Endothelial cell (in vitro differentiated cells): ENCODE measurements at places on chromosomes 3 and 15. TPM values are rescaled to one million over a fixed set of nuclear protein-coding genes. Genes with fewer than 3 reads are reported as not detected.

The SEMA3G gene
- total RNA-seq = 175 TPM

GRCh38 chr3:9951598-9951961 is 628 bp downstream of the PRRT3 start:
- no peak for DNase-seq

DNA sequence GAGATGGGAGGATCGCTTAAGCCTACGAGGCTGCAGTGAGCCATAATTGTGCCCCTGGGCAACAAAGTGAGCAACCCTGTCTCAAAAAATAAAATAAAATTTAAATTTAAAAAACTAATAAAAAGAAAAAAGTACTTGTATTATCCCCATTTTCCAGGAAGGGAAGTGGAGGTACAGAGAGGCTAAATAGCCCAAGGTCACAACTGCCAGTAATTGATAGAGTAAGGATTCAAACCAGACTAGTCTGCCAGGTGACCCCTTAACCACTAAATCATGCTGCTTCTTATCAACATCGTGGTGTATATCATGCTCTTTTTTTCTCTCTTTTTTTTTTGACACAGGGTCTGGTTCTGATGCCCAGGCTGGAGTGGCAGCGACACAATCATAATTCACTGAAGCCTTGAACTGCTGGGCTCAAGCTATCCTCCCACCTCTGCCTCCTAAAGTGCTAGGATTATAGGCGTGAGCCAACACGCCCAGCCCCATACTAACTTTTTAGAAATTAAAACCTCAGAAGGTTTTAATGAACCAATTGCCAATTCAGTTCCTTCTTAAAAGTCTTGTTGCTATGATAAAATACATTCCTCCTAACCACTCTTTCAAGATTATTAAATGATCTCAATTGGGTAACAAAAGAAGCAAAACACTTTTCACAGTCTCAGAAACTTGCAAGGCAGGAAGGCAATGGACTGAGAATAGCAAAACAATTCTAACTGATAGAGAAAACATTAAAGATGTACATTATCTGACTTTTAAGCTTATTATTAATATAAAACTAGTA is 30.5 kb downstream of the HERC1 start:
- no peak for DNase-seq

DNA sequence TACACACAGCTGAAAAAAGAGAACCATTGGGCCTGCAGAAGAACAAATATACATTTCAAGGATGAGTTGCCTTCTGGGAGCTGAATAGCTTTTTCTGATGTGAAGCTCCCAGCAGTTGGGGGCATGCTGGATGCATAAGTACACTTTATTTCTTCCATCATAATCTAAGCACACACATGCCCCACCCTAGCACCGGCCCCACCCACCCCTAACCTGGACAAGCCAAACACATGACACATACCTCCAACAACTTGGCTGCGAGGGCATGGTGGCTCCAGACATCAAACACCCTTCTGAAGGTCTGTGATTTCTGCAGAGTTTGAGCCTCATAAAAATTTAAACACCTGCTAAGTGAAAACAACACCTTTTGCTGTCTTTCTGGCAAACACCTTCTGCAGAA is 307.2 kb upstream of the TRIM42 start:
- no peak for DNase-seq

DNA sequence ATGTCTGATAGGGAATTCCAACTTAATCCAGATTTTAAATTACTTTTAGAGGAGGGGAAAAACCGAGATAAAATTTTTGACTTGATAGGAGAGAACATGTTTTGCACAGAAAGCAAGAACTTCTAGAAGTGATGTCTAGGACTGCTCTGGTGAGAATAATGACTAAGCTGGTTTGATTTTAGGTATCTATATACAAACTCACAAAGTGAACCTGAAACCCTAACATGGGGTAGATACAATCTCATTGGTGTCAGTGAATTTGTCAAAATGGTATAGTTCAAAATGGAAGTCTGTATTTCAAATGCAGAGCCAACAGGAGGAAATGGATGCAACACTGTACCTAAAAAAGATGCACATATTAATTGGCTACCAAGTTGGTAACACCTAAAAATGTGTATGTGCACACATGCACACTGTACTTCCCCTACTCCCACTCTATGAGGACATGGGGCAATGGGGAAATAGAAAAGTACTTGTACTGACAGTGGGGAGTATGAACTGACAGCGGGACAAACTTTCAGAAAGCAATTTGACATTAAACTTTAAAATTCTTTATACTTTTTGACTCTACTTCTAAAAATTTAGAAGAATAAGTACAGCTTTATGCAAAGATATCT is 53.0 kb downstream of the NR1I2 start:
- no peak for DNase-seq
